ENCODE measurements at places on chromosomes 5 and 9.
A peak's percentile ranks its signal among the peaks of the same experiment; 100 is the strongest.

DNA sequence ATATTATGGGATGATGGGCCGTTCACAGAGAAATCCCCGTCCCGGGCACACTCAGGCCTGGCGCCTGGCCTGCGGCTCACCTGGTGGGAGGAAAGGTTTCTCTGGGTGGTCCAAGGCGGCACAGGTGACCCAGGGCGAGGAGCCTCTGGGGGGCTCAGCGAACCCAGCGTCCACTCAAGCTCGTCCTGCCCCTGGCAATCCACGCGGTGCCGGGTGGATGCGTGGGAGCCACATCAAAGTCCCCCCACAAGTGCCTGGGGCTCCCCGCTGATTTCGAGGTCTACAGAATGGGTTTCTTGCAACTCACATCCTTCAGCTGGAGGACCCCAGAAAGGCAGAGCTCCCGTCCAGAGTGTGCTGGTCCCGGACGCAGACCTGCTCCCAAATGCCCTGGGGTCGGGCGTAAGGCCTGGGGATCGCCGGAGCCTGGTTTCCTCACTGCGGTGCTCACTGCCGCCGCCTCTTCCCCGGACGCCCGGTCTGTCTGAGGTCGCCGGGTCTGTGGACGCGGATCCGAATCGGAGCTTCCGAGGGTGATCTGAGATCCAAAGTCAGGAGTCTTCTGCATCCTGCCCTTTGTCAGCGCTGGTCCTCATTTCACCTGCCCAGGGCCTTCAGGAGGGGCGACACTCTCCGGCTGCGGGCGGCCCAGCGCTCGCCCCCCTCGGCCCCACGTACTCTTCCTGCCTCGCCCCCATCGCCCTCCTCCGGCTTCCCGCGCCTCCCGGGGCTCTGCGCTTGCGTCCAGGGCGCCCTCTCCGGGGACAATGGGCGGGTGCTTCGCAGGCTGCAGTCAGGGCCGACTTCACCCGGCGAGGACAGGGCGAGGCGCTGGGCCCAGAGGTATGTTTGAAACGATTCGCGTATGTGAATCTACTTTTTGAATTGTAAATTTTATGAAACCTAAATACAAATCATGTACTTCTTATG is 20.0 kb upstream of the RUFY1 start:
- peak; percentile 92 for ATAC-seq

DNA sequence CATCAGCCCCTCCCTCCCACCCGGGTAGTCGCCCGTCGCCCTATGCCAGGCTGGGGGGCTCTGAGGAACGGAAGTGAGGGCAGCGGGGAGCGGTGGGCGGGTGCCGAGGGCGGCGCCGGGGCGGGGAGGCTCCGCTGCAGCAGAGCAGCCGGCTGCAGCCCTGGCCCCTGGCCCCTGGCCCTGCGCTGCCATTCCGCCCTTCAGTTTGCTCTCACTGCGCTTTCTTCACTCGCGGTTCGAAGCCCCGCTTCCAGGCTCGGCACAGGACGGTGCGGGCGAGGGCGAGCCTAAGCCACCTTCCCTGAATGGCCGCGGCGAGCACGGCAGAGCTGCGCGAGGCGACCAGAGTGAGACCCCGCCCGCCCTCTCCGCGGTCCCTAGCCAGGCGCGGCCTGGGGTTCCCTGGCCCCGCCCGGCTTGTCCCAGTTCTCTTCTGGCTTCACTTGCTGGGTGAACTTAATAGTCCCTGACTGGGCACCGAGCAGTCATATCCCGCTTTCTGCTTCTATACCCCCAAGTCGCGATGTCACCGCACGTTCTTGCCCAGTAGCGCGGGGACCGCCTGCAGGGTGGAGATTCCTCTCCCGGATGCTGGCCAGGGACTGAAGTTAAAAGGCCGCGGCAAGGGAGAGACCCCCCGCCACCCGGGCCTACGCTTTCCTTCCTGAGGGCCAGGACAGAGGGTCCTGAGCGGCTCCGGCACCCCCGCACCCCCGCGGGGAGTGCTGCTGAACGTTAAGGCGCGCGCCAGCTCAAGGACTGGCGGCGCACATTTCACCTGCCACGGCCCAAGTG is 623 bp upstream of the TRIM36 start:
- ATAC-seq: peak; percentile 73

- ATAC-seq: peak; percentile 96
These were observed 37.1 kb upstream of the RAPGEF6 start for GRCh38 chr5:131671994-131672655.

- no peak for ATAC-seq
These were observed 18.3 kb upstream of the LPAR1 start for GRCh38 chr9:111056538-111056937.

DNA sequence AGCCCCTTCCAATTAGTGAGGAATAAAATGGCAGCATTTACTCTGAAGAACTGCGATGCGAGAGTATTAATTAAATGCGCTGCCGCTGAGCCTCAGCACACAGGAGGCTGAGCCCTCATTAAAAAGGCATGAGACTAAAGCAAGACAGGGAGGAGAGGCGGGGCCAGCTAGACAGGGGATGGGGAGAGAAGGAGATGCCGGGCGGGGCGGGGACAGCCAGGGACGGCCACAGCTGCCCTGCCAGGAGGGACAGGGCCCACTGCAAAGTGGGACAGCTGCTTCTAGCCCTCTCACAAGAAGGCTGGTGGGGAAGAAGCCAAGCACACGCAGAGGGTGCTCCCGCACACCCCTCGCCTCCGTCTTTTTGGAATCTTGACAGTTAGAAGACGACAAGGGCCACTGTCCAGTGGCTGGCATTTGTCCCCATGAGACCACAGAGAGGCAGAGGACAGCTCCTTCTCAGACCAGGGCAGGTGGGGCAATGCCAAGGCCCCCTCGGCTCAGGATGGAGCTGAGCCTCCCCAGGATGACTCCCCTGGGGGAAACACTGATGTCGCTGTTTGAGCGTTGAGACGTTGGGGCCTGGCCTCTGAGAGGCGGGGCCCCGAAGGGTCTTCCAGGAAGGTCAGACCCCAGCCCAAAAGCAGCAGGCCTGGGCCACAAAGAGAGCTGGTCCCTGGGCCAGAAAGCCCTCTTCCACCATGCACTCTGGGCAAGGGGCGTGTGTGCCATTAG is 26.9 kb downstream of the ADAMTS2 start:
- no peak for ATAC-seq

Data from gastroesophageal sphincter (tissue), 4 donors.